ENCODE measurements at places on chromosomes 6 and 20.

DNA sequence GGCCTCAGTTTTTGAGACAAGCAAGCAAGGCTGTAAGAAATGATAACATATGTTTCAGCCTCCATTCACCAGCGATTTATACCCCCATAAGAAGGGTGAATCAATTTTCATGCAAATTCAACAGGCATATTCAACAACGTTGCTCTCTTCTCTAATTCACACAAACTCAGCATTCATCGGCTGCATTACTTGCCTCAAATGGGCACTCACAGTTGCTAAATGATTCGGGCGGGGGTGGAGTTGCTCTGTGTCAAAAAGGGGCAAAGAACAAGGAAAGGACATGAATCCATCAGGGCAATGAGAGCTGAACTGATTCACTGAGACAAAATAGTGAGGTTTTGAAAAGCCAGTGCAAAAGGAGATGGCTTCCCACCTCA, 9.0 kb downstream of the MOXD1 start:
- DNase-seq, result no peak

GRCh38 chr6:124524491-124525200, 437.6 kb upstream of the RNF217 start:
- no peak for DNase-seq

DNA sequence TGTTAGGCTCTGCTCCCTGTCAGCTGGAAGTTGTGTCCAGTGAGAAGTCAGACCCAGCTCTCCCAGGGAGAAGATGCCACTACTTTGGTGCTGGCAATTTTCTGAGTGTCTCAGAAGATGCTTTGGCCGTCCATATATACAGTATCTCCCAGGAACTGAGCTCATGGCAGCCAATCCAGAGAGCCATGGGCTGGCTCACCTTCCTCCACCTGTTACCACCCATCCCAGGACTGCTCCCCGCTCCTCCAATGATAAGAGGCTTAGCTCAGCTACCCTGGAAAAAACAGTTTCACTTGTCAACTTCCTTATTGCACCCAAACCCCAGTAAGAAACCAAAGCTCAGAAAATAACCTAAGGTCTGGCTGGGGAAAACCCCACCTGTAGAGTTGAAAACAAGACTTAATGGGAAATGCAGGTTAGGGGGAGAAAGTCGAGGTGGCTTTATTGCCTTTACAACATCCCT, at the start of gene BNIP5:
TSS of gene BNIP5 (minus strand) at position 110 of the 463 bp plus-strand sequence. CDS start 6,198 bp downstream, outside the sequence.
- no peak for DNase-seq

GRCh38 chr6:139676718-139677117, 302.3 kb upstream of the CITED2 start:
- no peak for DNase-seq

- no peak for DNase-seq
Measured at GRCh38 chr6:137903933-137904821, 37.1 kb downstream of the TNFAIP3 start.

GRCh38 chr6:18185624-18186023, 30.4 kb downstream of the KDM1B start:
- DNase-seq, result no peak

DNA sequence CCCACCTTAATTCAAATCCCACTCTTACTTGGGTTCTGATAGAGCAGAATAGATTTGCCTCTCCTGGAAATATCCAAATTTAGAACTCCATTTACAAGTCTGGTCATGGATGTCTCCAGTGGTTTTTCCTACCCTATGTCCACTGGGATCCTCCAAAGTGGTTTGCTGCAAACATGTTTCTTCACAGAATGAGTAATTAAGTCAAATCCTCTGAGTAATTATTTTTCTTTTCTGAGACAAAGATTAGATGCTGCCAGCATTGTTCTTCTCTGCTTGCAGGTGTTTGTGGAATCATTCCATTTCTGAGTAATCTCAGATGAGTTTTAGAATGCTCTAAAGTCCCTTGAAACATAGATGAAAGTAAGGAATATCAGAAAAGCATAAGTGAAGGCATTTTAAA, 21.9 kb downstream of the DTD1 start:
- no peak for DNase-seq

GRCh38 chr6:37218511-37218910, 39.1 kb upstream of the TBC1D22B start:
- DNase-seq, result no peak

DNA sequence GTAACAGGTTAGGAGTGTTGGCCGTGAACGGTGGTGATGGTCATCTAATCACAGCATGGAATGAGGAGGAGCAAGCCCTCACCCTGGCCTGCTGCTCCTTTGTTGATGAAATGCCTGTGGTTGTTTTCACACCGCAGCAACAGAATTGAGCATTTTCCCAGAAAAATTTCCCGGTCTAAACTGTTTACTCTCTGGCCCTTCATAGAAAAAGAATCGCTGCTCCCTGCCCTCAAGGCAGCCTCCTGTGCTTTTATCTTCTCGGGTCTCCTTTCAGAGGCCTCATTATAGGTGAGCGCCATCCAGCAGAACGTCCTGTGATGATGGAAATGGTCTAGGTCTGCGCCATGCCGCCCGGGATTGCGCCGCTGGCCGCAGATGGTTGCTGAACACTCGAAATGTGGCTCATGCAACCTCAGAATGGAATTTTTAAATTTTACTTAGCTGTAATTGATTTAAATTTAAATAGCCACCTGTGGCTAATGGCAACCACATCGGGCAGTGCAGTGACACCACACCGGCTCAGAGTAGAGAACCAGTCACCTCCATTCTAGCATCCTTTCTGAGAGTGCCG, 30.2 kb downstream of the PHACTR3 start:
- DNase-seq, result no peak

GRCh38 chr6:141282263-141282662, 850.5 kb upstream of the GJE1 start:
- DNase-seq, result no peak

DNA sequence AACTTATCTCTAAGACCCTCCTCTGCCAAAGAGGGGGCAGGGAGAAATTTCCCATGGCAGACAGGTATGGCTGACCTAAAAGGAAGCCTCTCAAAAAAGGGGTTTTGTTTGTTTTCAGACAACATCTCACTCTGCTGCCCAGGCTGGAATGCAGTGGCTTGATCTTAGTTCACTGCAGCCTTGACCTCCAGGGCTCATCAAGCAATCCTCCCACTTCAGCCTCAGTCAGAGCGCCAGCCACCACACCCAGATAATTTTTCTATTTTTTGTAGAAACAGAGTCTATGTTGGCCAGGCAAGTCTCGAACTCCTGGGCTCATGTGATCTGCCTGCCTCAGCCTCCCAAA, 3.8 kb downstream of the EZR start:
- no peak for DNase-seq

- no peak for DNase-seq
Measured at GRCh38 chr6:29610540-29610939, 22.4 kb downstream of the GABBR1 start.

DNA sequence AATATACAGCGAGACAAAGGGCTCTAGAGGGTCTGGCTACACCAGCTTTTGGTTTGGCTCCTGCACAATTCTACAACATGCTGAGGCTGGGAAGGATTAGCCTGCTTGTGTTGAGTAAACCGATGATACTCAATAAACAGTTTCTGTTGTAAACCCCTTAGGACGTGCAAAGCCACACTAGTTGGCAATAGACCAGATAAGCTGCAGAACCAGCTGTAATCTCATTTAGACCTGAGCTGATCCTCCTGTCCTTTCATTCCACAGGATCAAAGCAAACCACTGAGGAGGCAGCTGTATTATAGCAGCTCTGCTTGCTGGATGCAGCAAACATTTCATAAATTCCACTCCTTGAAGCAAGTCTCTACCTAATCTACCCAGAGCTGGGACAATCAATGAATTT, 79.7 kb downstream of the MMS22L start:
- no peak for DNase-seq

DNA sequence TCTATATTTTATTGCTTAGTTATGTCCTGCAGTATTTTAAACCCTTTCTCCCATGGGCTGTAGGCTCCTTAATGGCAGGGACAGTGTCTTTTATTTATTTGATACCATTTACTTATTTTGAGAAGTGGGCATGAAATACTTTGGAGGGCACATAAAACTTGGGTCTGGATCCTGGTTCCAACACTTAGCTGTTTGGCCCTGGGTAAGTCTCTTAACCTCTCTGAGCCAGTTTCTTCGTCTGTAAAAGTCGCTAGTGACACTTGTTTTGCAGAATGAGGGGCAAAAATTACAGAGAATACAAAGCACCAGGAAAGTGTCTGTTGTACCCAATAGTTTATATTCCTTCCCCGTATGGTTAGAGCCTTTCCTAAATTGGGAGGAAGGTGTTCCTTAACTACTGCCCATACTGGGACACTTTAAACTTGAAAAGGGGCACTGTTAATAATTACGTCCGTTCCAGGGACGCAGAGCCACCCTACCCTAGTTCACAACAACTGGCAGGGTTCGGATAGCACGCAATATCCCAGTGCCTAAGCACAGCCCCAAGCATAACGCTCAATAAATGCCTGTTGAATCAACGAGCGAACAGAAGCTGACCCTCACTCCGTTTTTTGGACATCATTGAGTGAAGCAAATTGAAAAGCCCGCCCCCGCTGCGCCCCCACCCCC, 6.0 kb upstream of the ARMC12 start:
- no peak for DNase-seq

DNA sequence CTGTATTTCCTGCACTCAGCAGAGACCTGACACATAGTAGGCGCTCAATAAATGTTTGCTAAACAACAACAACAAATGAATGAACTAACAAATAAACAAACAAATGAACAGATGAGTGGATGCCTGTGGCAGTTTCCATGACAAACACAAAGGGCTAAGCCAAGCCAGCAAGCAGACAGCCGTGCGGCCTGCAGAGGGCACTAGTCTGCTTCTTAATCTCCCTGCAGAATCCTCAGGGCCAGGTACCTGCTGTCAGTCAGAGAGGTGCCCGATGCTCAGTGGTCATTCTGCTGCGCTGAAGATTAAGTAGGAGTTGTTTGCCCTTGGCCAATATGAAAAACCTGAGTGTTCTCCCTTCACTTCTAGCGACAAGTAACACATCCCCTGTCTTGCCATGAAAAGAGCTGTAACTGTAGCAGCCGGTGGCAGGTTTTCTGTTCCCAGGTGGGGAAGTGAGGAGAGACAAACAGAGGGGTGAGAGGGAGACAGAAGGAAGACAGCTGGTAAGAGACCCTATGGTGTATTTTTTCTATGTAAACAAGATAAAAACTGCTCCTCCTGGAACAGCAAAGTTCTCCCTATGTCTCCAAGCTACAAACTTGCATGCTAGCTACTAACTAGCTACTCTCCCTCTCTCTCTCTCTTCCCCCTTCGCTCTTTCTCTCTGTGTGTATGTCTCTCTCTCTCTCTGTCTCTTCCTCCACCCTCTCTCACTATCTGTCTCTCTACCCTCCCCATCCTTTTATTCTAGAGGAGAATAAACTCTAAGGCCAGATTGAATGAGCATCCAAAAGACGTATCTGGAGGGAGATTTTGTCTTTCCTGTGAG, at the start of gene MC3R:
TSS of gene MC3R (plus strand) at position 779 of the 829 bp plus-strand sequence. CDS start 112 bp downstream, outside the sequence.
- DNase-seq, result peak; percentile 5

DNA sequence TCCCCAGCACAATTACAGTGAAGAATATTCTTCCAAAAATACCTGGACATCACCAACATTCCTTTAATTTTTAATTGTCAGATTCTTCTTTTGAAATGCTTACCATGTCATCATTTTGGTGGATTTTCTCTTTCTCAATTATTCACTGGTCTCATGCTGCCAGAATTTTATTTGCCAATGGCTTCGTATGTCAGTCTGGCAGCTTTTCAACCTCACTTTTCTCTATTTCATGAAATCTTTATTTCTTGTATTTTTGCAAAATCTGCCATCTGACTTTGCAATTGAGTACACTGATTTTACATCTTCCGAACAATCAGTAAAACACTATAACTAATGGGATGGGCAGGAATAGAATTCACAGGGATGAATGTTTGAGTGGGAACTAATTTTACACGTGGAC, 84.1 kb downstream of the BTBD9 start:
- DNase-seq, result no peak

GRCh38 chr6:168118935-168119334, 39.9 kb upstream of the FRMD1 start:
- DNase-seq, result no peak

DNA sequence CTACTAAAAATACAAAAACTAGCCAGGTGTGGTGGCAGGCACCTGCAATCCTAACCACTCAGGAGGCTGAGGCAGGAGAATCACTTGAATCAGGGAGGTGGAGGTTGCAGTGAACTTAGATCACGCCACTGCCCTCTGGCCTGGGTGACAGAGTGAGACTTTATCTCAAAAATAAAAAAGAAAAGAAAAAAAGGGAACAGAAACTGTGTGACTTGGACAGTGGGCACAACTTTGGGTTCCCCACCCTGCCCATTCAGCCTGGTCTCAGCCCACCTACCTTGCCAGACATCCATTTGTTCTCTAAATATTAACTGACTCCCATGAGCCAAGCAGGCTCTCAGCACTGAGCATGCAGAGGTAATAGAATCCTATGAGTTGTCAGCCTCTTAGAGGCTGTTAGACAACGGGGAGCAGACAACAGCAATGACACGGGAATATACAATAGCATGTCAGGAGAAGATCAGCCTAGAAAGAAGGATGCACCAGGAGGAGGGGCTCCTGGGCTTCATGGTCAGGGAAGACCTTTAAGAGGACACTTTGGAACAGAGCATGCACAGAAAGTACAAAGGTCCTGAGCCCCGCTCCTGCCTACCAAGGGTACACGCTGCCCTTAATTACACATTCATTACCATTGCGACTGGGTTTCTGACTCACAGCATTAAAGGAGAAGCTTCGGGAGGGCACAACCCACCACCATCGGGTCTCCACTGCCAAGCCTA, 20.0 kb downstream of the FAM209B start:
- DNase-seq, result no peak

- DNase-seq, result no peak
Measured at GRCh38 chr20:57957411-57958049, 247.7 kb upstream of the PMEPA1 start.

DNA sequence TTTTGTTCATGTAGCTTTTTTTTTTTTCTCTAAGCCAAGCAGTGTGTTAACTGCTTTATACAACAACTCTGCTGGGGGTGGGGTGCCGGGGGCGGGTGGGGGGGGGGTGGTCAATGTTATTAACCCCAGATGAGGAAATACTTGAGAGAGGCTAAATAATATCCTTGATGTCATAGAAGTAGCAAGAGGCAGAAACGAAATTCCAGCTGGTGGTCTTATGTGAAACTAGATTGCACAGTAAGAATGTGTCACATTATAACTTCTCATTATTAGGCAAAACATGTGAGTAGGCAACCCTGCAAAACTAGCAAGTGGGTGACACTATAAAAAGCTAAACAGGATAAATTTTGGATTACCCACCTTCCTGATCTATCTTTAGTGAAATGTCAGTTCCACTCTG, 12.8 kb downstream of the MYLK4 start:
- no peak for DNase-seq

GRCh38 chr6:132005178-132005577, 54.0 kb upstream of the CCN2 start:
- no peak for DNase-seq

DNA sequence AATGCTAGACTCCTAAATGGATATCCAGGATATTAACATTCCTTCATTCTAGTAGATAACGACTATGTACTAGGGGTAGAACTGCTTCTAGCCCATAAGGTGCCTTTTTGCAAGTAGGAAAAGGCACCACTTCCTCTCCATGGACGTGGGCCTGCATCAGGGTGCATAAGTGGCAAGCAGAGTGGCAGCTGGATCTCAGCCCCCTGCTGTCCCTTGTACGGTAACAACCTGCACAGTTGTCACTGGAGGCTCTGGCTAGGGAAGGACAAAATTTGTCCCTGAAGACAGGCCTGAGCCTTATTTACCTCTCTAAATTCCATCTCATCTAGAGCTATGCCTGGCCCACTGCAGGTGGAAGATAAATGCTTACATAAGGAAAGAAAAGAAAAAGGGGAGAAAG, 42.5 kb upstream of the SAYSD1 start:
- no peak for DNase-seq

GRCh38 chr6:18406955-18407749, 20.0 kb downstream of the RNF144B start:
- no peak for DNase-seq

GRCh38 chr6:65199683-65200082, 507.3 kb downstream of the EYS start:
- no peak for DNase-seq

Measured in activated effector memory CD4-positive, alpha-beta T cell treated with Interleukin-2 at 50 U/mL for 16 hours (primary cell).